ENCODE measurements at places on chromosomes 3 and 15.

DNA sequence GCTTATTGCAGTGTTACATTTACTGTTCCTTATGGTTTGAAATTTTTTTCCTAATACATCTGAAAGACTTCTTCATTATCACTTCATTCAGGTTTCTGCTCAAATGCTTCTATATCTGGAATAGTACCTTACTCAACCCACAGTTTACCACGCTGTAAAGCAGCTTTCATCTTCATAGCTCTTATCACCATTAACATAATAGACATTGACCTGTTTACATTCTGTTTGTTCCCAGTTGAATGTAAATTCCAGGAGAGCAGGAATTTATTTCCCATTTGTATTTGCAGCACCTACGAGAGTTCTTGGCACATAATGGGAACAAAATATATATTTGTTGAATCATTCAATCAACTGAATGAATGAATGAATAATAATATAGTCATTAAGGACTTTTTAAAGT lies 844.6 kb upstream of the ROBO1 start:
- no peak for DNase-seq

DNA sequence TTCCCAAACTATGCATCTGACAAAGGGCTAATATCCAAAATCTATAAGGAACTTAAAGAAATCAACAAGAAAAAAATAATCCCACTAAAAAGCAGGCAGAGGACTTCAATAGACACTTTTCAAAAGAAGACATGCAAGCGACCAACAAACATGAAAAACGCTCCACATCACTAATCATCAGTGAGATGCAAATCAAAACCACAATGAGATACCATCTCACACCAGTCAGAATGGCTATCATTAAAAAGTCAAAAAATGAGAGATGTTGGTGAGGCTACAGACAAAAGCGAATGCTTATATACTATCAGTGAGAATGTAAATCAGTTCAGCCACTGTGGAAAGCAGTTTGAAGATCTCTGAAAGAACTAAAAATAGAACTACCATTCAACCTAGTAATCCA lies 20.2 kb downstream of the CFAP44 start:
- no peak for DNase-seq

GRCh38 chr3:153574445-153574844 lies 412.4 kb downstream of the RAP2B start:
- DNase-seq, result no peak

DNA sequence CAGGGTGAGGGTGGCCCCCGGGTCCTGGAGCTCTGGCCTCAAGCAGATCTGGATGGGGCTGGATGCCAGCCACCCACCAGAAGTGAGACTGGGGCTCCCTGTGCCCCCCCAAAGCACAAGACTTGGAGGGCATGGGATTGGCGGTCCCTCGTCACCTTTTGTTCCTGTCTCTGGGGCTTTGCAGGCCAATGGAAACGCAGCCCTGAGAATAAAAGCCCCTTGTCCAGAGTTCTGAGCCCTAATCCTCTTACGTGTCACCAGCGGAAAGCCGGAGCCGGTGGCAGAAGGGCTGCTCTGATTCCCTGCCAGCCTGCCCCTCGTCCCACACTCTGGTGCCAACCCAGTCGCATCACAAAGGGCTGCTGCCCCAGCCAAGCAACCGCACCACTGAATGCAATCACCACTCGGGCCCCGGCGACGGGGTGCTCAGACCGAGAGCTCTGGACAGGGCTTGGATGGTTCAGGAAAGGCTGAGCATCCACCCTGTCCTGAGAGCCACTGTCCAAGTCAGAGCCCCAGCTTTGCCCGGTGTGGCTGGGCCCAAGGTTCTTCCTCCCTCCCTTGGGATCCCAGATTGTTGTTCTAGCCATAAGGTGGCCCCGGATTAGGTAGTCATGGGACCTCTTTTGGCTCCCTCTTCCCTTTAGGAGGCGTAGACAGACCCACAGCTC lies 22.8 kb upstream of the ELP6 start:
- no peak for DNase-seq

GRCh38 chr3:135989242-135989641 lies 23.7 kb downstream of the PPP2R3A start:
- peak; percentile 47 for DNase-seq

DNA sequence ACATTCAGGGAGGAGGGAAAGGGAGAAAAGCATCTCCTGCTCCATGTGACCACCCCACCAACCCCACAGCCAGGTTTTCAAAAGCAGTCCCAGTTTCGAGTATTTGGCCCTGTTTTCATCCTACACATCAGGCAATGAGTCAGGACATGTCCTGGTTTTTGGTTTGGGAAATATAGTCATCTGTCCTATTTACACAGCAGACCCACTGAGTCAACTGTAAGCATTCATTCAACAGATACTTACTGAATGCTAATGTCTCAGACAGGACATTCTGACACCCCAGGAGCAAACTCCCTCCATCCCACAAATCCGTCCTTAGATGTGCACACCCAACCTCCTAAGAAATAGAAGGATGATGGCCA lies 32.9 kb downstream of the IGDCC3 start:
- DNase-seq, result no peak

GRCh38 chr3:59563966-59564365 lies 514.1 kb upstream of the CFAP20DC start:
- peak; percentile 34 for DNase-seq

- peak; percentile 80 for DNase-seq
These were observed 194.3 kb downstream of the BCHE start for GRCh38 chr3:165642761-165643420.

All from GM03348 (cell line).